ENCODE measurements at places on chromosomes 13 and 19. TPM values are rescaled to one million over a fixed set of nuclear protein-coding genes. Genes with fewer than 3 reads are reported as not detected.

GRCh38 chr19:42942187-42942789 lies 5.3 kb upstream of the PSG7 start:
- DNase-seq, result peak; percentile 52

Gene CELF5
- not detected for total RNA-seq

DNA sequence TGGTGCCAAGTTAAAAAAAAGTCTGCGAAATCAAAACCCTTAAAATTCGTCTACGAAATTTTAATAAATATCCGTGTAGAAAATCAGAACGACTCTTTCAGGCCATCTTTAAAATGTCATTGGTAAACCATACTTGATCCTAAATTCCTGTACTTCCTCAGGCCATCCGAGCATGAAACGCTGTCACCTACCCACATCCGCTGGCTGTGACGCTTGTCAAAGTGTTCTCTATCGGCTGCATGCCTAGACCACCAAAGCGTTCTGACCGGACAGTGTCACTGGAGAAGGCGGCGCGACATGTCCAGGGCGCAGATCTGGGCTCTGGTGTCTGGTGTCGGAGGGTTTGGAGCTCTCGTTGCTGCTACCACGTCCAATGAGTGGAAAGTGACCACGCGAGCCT lies 119.0 kb upstream of the CLDN10 start:
- DNase-seq, result no peak

Gene TMEM150B
- not detected for total RNA-seq

- DNase-seq, result no peak
Measured at GRCh38 chr19:57434386-57435061, 601 bp upstream of the ZNF749 start.

Gene ZNF792
- total RNA-seq, result 3.0 TPM

GRCh38 chr13:38141792-38142191 lies 207.9 kb upstream of the UFM1 start:
- peak; percentile 31 for DNase-seq

DNA sequence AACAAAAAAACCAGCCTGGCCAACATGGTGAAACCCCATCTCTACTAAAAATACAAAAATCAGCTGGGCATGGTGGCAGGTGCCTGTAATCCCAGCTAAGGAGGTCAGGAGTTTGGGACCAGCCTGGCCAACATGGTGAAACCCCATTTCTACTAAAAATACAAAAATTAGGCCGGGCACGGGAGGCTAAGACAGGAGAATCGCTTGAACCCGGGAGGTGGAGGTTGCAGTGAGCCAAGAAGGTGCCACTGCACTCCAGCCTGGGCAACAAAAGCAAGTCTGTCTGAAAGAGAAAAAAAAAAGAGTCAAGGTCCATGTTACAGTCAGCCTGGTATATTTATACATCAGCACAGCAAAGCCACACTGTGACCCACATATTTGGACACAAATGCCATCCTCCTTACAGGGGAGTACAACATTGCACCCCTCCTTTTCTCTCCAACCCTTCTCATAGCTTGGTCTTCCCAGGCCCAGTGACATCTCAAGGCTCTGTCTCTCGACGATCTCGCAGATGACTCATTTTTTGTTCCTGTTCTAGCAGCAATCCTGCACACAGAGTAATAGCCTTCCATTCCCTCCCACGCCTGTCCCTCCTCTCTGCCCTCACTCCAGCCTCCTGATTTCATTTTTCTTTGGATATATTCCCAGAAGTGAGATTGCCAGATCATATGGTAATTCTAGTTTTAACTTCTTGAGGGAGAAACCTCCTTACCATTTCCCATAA lies 21.0 kb upstream of the DPP9 start:
- DNase-seq, result peak; percentile 95

DNA sequence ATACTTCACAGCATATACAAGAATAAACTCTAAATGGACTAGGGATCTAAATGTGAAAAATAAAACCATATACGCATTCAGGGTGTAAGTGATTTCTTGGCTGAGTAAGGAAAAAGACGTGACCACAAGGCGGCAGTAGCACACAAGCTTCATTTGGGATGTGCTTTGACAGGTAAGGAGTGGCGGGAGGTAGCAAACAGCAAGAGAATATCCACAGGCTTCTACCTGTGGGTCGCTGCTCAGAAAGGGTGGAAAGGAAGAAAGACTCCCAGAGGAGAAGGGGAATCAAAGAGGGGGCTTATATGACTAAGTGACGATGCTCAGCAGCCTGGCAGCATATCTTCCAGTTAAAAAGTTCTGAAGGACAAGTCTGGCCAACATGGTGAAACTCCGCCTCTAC lies 2.5 kb upstream of the ZNF121 start:
- peak; percentile 75 for DNase-seq

GRCh38 chr19:28876609-28877123 lies 336.3 kb downstream of the UQCRFS1 start:
- peak; percentile 61 for DNase-seq

Gene PRODH2
- total RNA-seq, result not detected

DNA sequence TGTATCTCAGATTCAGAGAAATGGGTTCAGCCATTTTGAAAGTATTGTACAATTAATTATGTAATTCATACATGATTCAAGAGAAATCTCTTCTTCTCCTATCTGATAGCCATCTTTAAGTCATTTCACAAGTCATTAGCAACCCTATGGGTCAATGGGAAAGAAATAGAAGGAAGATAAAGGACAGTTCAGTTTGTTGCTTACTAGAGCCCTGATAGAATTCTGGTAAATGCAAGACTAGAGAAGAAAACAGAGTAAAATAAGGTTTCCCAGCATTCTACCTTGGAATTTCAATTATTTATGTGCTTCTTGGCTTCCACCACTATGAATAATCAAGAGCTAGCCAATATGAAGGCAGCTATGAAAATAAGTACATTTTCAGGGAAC lies 117.7 kb downstream of the LHFPL6 start:
- peak; percentile 49 for DNase-seq

Gene PLVAP
- total RNA-seq, result 0.09 TPM

Gene WDR62
- 10.1 TPM for total RNA-seq

DNA sequence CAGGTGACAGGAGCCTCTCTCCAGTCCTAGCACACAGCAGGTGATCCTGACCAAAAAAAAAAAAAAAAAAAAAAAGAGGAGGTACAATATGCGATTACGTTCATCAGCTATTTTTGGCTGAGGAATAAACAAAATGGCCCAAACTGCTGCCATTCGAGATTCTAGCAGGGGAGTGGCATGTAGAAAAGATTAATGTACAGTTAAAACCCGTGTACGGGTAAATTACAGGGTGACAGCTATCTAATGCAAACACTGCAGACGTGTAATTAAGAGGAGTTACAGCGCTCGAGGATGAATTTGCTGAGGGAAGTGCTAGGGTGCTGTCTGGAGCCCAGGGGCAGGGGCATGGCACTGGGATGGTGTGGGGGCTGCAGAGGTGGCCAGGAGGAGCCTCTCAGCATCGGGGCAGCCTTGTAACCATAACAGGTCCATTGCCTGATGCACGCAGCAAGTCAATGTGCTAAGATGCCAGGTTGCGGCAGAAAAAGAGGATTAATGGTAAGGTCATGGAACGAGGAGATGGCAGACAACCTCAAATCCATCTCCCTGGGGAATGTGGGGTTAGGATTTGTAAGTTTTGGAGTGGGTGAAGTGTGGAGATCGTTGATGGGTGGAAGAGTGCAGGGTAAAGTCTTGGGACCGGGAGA lies 17.4 kb downstream of the CHST8 start:
- no peak for DNase-seq

GRCh38 chr19:15091918-15092753 lies 10.1 kb downstream of the OR1I1 start:
- peak; percentile 85 for DNase-seq

Gene TBXA2R
- 0.49 TPM for total RNA-seq

- no peak for DNase-seq
Measured at GRCh38 chr19:10422046-10422461, 1.7 kb downstream of the PDE4A start.

Gene TINCR
- 0.08 TPM for total RNA-seq

- peak; percentile 78 for DNase-seq
Measured at GRCh38 chr19:48698046-48698445, 2.3 kb downstream of the FUT2 start.

Gene CDC42EP5
- 7.9 TPM for total RNA-seq

DNA sequence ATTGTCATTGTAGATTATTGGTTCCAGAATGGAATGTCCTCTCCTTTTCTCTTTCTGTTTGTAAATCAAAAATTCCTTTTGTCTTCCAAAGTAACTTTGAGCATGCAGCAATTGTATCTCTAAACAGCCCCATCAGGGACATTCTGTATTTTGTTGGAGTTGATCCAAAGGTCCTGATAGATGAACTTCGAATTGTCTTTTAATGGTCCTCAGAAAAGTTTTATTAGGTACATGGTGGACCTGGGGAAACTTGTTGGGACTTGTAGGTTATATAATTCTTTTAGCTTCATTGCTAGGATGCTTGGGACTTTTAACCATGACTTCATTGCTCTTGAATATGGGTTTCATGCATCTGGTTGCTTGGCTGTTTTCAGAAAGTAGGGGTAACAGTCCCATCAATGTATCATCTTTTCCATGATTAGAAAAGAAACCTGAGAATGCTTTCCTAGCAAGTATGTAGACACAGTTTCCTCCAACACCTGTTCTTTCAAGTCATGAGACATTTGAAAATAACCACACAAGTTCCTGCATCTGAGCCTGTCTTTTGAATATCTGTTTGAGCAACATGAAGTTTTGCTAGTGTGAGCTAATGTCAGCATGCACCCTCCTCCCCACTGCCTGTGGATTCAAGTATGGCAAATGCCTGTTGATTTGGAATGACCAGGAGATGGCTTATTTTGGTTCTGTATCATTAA lies 413.1 kb downstream of the KCNRG start:
- DNase-seq, result no peak

Gene LCP1
- total RNA-seq, result 0.99 TPM

Gene HMG20B
- total RNA-seq, result 219 TPM

DNA sequence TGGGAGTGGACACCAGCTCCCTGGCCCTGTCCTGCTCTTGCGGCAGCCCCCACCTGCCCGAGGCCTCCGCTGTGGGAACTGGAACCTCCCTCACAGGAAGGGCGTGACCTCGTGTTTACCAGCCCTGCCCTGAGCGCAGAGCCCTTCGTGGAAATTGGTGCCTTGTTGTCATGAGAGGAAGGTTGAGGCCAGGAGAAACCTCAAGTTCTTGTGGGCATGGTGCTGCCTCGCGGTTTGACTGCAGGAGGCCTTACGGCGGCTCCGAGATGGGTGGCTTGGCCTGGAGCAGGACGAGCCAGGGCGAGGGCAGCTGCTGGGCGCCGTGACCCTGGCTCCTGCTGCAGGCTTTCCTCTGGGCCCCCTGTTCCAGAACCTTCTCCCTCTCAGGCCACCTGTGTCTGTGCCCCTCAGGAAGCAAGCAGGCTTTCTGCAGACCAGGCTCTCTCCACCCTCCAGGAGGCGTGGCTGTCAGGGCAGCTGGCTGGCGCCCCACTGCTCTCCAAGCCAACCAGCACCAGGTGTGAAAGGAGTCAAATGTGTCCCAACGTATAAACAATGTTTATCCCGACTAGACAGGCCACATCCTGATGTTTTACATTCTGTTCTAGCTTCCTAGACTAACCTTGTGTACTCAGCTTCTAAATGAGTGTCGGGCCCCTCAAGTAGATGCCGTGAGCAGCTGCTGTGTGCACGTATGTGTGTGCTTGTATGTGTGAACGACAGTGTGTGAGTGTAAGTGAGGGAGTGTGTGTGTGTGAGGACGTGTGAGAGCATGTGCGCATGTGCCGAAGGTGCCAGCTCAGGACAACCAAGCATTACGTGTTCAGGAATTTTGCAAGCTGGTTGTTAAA lies 10.4 kb upstream of the RASA3 start:
- DNase-seq, result no peak

- DNase-seq, result peak; percentile 12
Measured at GRCh38 chr13:25253702-25254101, 33.6 kb downstream of the MTMR6 start.

Gene ZNF700
- total RNA-seq, result 7.9 TPM

GRCh38 chr19:16136185-16136999 lies 7.1 kb upstream of the HSH2D start:
- peak; percentile 10 for DNase-seq

DNA sequence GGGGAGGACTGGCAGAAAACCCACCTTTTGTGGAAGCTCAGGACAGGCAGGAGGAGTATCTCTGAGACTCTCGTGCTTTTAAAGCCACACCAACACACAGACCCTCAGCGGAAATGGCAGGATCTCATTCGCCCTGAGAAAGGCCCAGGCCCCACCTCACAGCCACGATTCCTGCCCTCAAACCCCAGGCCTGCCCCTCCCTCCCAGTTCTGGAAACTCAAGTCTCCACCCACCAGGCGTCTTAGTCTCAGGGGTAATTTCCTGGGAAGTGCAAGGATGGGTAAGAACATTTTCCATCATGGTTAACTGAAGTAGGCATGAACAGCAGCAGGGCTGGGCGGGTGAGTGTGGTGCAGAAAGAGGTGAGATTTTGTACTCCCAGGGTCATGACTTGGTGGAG lies 8.0 kb upstream of the PDE4C start:
- no peak for DNase-seq

Gene KLK15
- total RNA-seq, result not detected
